Stimulated activated CD8-positive, alpha-beta memory T cell treated with anti-CD3 and anti-CD28 coated beads, Interleukin-15, amount 100 ng/mL, for 48 hours (primary cell): ENCODE measurements at places on chromosomes 1 and 21.

DNA sequence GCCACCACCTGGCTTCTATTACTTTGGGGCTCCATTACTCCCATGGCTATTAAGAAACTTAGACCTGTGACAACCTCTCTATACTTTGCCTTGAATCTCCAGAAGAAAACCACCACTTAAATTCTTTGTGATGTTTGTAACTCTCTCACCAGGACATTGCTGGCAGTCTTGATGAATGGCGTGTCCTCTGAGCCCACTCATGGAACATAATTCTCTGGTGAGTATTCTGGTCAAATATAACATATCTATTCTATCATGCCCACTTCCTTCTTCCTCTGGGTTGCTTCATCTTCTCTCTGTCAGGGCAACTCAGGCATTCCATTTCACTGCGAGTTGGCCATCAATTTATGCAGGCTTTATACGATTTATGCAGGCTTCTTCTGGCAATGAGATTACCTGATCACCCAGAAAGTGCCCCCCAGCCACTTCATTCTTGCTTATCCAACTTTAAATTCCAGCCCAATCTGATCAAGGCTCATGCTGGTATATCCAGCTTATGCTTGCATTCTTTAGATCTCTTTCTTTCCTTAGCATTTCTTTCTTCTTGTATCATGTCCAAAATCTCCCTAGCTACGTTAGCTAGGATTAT lies 112.0 kb upstream of the CHRM3 start:
- DNase-seq, result no peak

GRCh38 chr1:3590951-3591865 lies 20.1 kb downstream of the MEGF6 start:
- no peak for DNase-seq

GRCh38 chr1:183227422-183228346 lies 41.6 kb downstream of the LAMC2 start:
- DNase-seq, result peak; percentile 9

DNA sequence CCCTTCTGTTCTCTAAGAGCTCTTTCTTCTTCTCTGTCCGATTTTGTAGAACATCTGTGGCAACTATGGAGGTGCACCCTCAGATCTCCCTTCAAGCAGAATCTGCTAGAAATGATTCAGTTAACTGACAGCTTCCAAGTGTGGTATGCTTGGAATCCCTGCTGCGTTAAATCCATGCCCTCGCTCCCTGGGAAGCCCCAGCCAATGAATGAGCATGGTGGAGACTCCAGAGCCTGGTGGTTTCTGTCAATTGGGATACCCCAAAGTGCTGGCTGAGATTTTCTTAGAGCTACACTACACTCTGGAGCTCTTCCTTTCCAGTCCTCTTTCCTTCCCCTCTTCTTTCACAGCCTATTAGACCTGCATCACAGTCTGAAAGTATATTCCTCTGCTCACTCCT lies 116.3 kb upstream of the C1orf21 start:
- DNase-seq, result no peak

GRCh38 chr1:56434025-56434424 lies 145.3 kb downstream of the PLPP3 start:
- no peak for DNase-seq
